ENCODE measurements at places on chromosomes 5 and 9.

DNA sequence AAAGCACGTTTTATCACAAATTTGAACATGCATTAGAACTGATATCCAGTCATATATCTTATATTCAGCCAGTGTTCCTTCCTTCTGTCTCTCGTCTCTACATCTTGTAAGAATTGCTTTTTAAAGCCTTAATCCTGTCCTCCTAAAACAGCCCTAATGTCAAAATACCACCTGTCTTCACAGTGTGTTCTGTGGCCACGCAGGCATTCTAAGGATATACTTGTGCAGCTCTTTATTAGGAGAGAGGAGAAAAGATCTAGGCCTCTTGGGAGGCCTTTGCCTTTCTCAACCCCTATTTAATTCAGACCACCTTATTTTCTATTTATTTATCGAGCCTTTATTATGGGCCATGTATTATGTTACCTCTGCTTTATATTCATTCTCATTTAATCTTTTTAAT lies 78.3 kb downstream of the MAN2A1 start:
- DNase-seq, result no peak

GRCh38 chr9:7910426-7911020 lies 110.9 kb upstream of the DMAC1 start:
- no peak for DNase-seq

DNA sequence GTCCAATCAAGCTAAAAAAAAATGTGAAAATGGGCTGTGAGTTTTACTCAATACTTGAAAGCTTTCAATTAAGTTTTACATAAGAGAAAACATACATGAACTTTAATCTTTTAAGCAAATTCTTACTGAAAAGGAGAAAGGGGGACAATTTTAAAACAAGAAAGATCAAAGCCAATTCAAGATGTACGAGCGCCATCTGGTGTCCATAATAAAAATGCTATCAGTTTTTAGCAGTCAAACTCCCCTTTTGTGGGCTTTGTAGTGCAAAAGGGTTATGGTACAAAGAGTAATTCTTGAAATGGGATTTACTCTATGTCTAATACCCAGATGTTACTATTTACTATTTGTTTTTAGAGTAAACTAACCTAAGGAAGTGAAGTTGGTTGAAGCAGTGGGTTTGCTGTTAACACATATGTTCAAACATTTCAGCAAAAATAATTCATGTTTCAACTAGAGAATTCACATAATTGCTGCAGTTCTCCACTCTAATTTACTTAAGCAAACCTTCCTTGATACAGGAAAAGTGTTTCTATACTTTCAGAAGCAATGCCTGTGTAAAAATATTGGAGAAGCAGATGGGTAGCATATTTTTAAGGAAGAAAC lies 228.2 kb upstream of the TYRP1 start:
- no peak for DNase-seq

DNA sequence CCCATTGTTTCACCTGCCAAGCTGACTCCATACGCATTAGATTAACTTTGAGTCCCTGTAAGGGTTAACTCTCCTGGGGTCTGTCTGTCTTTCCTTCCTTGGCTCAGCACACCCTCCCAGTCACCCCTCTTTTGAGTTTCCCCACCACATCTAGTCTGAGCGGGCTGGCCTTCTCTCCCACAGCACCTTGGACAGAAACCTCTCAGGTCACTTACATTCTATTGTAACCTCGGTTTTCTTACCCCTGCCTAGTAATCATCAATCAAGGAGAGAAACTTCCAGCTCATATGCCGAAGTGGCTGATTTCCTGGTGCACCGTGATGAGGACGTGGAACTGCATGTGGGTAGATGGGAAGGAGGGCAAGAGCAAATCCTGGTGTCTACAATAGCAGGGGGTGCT lies 102.1 kb downstream of the MYO10 start:
- no peak for DNase-seq

GRCh38 chr9:33988219-33988890 lies 60.3 kb downstream of the UBAP2 start:
- DNase-seq, result no peak

- DNase-seq, result no peak
Measured at GRCh38 chr5:120473332-120473731, 9.2 kb downstream of the PRR16 start.

GRCh38 chr9:130373679-130374325 lies 71.0 kb upstream of the ASS1 start:
- no peak for DNase-seq

Measured in activated T-helper 1 cell treated with Interleukin-2 at 50 U/mL for 16 hours (primary cell).